Inflammatory macrophage treated with lipopolysaccharide for 1 hour (primary cell): ENCODE measurements at places on chromosomes 7 and 10.

- no peak for DNase-seq
Observed at GRCh38 chr7:26178272-26178960, 22.1 kb downstream of the HNRNPA2B1 start.

- no peak for DNase-seq
Observed at GRCh38 chr10:112842832-112843360, 107.2 kb upstream of the TCF7L2 start.

DNA sequence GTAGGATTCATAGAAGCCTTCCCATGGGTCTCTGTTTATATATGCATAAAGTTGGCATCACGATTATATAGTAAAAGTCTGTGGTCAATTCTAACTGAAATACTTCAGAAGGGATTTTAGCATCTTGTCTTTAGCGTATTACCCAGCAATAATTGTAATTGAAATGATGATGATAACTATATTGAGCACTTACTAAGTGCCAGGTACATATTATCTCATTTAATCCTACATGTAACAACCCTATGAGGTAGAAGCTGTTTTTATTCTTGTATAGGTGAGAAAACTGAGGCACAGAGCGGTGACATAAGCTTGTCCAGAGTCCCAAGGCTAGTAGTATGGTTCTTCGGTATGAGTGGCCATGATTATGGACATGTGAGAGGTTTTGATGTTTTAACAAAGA lies 33.8 kb downstream of the PANK1 start:
- DNase-seq, result no peak

DNA sequence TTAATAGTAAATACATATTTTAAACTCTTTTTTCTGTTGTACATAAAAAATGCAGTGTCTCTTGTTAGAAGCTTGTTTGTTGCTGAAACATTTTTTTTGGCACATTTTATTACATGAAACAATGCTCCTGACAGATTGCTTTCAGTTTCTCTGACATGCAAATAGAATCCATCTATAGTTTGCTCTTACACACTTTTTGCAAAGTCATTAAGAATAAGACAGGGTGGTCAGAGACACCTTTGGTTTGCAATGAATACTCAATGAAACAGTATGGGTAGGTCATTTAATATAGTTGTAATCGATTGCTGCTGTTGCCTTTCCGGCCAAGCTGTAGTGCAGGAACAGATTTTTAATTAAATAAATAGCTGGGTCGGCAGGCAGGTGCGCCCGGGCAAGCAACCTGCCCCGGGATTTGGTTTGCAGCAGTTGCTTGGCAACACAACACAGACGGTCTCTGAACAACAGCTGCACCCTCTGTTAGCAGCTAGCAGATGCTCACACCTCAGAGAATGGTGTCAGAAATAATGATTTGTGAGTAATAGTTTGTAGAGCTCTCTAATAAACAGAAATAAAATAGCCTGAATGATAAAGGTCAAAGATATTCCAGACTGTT lies 115.7 kb upstream of the CACNA2D1 start:
- no peak for DNase-seq

- DNase-seq, result no peak
Observed at GRCh38 chr7:136969761-136970160, 101.3 kb downstream of the CHRM2 start.

DNA sequence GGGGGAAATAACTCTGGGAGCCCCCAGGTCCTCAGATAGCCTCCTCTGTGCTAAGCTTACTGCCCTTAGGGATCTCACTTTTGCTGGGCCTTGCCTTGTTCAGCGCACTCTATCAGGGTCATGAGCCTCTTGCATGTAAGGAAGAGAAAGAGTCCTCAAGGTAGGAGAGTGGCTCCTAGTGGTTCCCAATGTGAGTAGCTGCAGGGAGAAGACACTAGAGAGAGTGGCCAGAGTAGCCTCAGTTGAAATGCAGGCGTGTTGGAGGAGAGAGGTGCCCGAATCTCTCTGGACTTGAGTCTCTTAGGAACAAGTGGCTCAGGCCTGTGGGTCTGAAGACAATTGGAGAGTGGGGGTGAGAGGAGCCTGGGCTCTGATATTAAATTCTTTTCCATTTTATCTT lies 94.3 kb upstream of the SORCS3 start:
- DNase-seq, result no peak

- no peak for DNase-seq
Observed at GRCh38 chr7:94274828-94275227, 119.9 kb upstream of the COL1A2 start.

DNA sequence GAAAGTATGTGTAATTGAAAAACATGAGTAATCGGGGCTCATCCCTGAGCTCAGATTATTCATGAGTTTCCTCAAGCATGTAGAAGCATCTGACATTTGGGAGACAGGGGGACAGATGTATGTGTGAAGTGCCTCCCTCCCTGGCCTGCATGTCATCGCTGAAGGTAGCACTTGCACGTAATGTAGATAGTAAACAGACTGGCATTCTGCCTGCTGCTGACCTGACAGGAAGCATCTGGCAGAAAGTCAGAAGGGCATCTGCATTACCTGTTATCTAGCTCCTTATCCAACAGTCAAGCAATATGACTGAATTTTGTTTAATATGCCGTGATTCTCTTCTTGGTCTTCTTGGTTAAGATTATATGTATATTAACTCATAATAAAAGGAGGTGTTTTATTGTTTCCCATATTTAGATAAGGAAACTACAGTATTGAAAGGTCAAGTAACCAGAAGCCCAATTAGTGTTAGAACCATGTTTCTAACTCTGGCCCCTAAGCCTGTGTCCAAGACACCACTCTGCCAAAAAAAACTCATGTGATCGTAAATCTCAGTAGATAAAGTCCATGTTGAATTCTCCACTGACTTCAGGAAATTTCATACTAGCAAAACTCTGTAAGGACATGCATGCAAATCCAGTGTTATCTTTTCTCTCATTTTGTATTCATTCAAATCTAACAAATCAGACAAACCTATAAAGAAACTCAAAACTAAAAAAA lies 918.1 kb upstream of the MBL2 start:
- DNase-seq, result no peak

- peak; percentile 92 for DNase-seq
Observed at GRCh38 chr10:72310636-72311035, 36.9 kb downstream of the DDIT4 start.

- DNase-seq, result no peak
Observed at GRCh38 chr7:22814261-22815208, 8.1 kb downstream of the TOMM7 start.

DNA sequence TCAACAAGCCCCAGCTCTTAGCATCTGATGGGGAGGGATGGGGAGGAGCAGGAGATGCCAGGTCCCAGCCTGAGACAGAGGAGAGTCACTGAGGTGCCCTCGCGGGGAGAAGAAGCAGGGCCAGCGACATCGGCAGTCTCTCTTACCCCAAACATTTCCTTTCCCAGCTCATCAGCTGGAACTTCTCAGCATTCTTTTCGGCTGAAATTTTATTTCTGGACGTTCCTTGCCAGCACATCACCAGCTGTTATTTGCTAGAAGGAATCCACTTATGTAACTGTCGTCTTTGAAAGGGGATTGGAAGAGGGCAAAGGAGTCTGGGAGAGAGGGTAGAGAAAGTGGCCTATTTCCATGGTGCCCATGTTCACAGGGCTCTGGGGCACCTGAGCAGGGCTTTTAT lies 101.0 kb upstream of the SHH start:
- DNase-seq, result no peak

- DNase-seq, result no peak
Observed at GRCh38 chr10:128537834-128538330, 411.7 kb upstream of the MKI67 start.

DNA sequence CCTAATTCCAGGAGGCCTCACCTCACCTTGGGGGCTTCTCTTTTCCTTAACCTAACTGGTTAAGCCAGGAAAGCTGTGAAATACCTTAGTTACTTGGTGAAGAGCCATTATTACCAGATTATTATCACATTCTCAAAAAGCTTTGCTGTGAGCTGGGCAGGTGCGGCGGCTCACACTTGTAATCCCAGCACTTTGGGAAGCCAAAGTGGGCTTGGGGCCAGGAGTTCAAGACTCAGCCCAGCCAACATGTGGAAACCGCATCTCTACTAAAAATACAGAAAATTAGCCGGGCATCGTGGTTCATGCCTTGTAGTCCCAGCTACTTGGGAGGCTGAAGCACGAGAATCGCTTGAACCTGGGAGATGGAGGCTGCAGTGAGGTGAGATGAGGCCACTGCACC lies 102.4 kb upstream of the KLF6 start:
- DNase-seq, result no peak

GRCh38 chr10:61847087-61847486 lies 54.4 kb upstream of the ARID5B start:
- DNase-seq, result no peak

GRCh38 chr7:12226756-12227155 lies 15.7 kb downstream of the TMEM106B start:
- DNase-seq, result no peak

- DNase-seq, result no peak
Observed at GRCh38 chr10:115953281-115953680, 319.7 kb downstream of the GFRA1 start.

DNA sequence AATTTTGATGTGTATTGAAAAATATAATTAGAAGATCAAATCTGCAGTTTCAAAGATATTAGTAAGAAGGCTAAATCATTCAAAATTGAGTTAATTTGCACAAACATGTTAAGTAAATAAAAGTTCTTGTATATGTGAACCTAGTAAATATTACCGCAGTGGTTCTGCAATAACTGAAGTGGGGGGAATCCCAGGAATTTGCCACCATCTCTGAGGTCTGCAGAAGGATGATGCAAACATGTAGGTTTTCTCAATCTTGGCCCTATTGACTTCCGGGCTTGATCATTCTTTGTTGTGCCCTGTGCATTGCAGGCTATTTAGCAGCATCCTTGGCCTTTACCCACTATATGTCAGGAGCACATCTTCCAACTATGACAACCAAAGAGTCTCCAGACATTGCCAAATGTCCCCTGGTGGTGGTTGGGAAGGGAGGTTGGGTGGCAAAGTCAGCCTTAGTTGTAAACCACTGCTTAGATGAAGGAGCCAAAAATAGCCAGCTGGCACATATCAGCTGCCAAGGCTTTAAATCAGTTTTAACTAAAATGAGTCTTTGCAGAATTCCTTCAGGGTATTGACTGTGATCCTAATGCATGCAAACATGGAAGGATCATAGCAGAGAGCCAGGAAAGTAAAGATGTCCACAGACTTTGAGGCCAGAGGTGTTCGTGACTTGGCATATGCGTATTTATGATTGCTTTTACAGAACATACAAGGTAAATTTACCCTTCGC lies 146.3 kb downstream of the TRIL start:
- DNase-seq, result peak; percentile 57

GRCh38 chr10:4006858-4007257 lies 221.8 kb upstream of the KLF6 start:
- DNase-seq, result no peak

GRCh38 chr7:45700556-45700955 lies 126.4 kb downstream of the ADCY1 start:
- no peak for DNase-seq

DNA sequence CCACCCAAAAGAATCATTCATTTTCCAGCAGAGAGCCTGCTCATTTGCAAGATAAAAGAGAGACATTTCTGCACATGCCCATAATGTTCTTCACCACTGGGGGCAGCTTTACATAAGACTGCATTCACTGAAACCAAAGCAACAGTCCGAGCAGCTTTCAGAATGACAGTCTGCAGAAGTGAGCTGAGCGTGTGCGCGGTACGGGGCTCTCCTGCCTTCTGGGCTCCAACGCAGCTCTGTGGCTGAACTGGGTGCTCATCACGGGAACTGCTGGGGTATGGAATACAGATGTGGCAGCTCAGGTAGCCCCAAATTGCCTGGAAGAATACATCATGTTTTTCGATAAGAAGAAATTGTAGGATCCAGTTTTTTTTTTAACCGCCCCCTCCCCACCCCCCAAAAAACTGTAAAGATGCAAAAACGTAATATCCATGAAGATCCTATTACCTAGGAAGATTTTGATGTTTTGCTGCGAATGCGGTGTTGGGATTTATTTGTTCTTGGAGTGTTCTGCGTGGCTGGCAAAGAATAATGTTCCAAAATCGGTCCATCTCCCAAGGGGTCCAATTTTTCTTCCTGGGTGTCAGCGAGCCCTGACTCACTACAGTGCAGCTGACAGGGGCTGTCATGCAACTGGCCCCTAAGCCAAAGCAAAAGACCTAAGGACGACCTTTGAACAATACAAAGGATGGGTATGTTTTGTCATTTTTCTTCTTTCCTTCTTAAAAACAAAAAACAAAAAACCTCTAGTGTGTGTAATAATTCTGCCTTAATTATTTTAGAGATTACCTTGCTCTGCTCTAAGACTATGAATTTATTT lies at the start of gene LRRTM3:
TSS of gene LRRTM3 (plus strand) at position 141 of the 820 bp plus-strand sequence.
- peak; percentile 34 for DNase-seq

DNA sequence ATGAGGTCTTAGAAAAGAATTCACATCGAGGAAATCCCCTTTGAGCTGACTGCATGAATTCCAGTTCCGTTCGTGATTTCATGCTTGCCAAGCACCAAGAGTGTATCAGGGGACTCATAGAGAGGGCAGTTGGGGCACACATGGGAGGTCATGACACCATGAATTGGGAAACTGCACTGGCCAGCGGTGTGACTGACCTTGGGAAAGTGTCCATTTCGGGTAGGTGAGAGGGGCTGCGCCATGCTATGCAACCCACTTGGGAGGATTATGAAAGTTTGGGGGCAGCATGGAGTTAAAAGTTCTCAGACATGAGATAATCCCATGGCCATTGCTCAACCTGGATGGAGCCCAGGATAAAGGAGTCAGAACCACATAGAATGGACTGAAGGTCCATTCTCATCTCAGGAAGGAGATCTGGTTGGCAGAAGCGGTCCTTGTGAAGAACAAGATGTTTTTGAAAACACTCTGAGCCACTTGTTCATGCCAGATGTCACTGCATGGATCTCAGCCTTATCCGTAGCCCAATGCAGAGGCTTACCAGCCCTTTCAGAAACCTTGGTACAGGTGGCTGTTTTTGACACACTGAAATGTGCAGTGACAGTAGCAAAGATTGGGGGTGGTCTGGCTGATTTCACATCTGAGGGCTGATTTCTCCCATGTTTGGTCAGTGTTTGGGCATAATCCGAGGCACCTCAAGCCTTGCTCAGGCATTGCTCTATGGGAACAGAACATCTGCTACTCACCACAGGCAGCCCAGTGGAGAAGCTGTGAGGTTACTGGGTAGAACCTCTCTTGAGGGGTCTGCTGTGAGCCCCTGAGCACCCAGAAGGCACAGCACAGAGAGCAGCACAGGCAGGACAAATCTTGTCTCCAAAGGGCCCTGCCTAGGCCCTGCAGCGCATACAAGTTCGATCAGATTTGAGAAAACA lies 252.3 kb downstream of the CXCL12 start:
- DNase-seq, result no peak
